SW 1271 (cell line): ENCODE measurements at places on chromosomes 4 and X.

- peak; percentile 21 for DNase-seq
Observed at GRCh38 chr4:61443813-61444510, 243.8 kb downstream of the ADGRL3 start.

GRCh38 chr4:24570172-24570571 lies 14.2 kb downstream of the DHX15 start:
- no peak for DNase-seq

- DNase-seq: no peak
Observed at GRCh38 chrX:56368962-56369361, 136.8 kb downstream of the KLF8 start.

GRCh38 chr4:85823295-85823694 lies 348.3 kb downstream of the ARHGAP24 start:
- no peak for DNase-seq

GRCh38 chr4:102825261-102826091 lies 1.9 kb downstream of the UBE2D3 start:
- peak; percentile 68 for DNase-seq

DNA sequence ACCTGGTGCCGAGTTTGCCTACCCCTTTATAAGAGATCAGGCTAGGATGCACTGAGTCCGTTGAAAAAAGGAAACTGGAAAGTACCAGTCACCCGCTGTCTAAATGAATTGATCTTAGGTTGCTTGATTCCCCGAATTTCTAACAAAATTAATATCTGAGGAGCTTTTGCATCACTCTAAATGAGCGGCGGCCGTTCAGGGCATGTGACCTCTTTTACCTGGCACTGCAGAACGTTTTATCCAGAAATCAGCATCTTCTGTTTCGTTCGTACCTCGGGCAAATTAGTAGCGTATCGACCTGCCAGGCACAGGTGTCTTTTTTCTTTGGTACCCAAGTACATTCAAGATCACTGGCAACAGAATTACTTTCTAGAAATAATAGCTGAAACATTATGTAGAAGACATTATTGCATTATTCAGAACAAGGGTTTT lies 876 bp downstream of the KLHL2 start:
- no peak for DNase-seq

DNA sequence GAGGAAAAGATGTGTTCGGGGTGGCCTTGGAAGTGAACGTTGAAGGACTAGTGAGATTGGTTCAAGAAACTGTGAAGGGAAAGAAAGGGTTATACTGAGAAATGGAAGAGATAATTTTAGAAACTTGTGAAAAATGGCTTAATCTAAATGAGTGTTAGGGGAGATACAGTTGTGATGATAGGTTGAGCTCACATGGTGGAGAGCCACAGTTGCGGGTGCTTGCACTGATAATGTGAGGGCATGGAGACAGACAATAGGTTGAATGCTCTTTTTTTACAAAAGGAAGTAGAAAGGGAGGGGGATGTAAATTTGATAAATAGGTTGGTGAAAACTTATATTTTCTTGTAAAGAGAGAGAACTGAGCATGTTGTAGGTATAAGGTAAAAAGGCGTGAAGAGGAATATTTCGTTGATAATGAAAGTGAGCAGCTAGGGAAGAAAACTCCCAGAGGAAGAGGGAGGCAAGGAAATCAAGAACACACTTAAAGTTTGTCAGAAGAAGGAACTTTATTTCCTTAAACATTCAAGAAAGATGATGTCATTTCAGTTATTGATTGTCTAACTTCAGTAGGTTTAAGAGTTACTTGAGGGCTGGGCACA lies 8.2 kb downstream of the AREG start:
- no peak for DNase-seq

- no peak for DNase-seq
Observed at GRCh38 chr4:76494871-76495590, 60.0 kb downstream of the SHROOM3 start.

- DNase-seq: no peak
Observed at GRCh38 chrX:118181030-118181429, 64.4 kb upstream of the KLHL13 start.

GRCh38 chrX:155188786-155189185 lies 27.5 kb upstream of the VBP1 start:
- no peak for DNase-seq

DNA sequence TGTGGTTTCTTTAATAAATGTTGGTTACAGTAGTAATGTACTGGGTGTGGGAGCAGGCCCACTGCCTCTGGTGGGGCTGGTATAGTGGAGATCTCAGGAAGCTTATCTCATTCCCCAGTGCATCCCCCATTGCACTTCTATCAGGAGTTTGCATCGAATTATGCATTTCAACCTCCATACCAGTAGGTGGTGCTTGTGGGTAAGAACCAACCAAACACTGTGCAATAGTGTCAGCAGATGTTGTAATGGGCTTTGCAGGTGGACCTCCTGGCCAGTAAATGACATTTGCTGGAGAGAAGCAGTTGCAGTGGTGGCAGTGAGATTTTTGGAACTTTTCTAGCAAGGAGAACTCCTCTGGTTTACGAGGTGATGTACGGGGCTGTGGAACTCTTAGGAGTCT lies 150.6 kb downstream of the POU3F4 start:
- DNase-seq: no peak

DNA sequence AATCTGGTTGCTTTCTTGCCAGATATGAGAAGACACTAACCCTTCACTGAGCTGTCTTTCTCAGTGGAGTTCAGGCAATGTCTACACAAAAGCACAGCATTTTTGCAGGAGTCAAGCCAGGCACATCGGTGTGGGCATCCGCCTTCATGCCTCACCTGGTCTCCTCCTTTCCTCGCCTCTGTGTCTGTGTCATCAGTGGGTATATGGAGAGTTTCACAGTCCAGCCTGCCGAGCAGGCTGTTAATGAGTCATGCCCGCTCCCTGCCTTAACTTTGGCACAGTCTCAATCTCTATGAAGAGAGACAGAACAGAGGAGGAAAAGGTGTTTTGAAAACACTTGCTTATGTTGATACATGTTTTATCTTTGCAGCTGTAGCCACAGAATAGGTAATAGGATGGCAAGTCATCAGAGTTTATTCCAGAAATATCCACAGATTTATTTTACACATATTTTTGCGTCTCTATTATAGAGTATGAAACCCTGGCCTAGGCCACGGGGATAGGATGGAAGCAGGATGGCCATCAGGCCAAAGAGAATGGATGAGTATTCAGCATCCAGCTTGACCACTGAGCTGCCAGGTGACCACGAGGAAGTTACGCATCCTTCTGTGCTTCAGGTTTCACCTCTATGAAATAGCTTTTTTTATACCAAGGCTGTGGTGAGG lies 32.8 kb upstream of the MAML3 start:
- no peak for DNase-seq

DNA sequence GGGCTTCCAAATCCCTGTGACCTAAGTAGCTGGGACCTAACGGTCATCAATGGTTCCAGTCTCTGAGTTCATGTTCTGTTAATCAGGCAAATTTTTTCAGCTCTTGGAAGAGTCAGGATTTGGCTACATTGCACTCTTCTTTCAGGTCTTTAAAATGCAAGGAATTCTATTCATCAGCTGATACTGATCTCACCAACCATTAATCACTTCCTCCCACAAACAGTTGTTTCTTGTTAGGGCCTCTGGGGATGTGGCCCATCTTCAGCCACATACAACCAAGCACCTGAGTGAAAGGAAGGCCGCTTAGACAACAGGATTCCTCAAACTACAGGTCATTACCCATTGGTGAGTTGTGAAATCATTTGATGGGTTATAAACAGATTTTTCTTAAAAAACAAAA lies 71.7 kb downstream of the FANCB start:
- DNase-seq: no peak

GRCh38 chr4:138555584-138555983 lies 313.4 kb upstream of the SLC7A11 start:
- no peak for DNase-seq

- DNase-seq: no peak
Observed at GRCh38 chrX:2342281-2342688, 158.5 kb downstream of the DHRSX start.

- no peak for DNase-seq
Observed at GRCh38 chr4:142064181-142064580, 427.8 kb downstream of the IL15 start.

- DNase-seq: no peak
Observed at GRCh38 chr4:122764071-122764820, 31.7 kb downstream of the BBS12 start.

DNA sequence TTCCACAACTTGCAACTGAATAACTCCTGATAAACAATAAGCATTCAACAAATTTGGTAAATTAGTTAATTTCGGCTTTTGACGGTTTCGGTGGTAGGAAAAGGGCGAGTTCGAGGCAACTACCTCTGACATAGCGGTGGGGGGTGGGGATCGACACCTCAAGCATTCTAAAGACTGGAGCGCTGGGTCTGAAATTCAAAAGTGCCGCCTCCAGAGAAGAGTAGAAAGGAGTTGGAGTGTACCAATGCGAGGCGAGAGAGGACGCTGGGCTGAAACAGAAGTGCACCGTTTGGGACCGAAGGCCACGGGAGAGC lies 725 bp downstream of the SMC1A start:
- no peak for DNase-seq

- DNase-seq: no peak
Observed at GRCh38 chrX:38055170-38055847, 49.0 kb downstream of the SYTL5 start.

DNA sequence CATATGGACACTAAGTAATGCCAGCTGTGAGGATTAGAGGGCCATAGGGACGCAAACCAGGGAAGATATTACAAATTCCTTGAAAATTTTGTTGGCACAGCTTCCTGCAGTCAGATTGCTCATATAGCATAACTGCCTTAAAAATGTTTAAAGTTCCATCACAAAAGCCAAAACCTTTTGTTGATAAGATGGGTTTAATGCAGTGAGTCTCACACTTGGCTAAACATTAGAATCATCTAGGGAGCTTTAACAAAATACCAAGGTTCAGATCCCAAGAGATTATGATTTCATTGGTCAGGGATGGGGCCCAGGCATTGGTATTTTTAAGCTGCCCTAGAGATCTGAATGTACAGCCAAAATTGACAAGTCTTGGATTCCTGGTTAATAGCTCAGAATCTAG lies 376.5 kb upstream of the MAD2L1 start:
- DNase-seq: no peak

DNA sequence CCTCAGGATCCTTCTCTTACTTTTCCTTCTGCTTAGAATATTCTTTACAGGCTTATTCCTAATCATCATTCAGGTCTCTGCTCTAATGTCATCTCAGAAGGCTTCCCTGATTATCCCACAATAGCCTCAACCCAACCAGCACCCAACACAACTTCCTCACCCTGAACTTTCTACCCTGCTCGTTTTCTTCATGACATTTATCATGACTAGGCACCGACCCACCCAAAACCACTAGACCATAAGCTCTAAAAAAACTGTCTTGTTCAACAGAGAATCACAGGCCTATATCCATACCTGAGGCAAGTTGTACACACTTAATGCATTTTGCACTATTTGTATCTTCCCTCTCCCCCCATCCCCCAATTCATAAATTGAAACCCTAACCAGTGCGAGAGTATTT lies 95.3 kb downstream of the SH3RF1 start:
- no peak for DNase-seq

DNA sequence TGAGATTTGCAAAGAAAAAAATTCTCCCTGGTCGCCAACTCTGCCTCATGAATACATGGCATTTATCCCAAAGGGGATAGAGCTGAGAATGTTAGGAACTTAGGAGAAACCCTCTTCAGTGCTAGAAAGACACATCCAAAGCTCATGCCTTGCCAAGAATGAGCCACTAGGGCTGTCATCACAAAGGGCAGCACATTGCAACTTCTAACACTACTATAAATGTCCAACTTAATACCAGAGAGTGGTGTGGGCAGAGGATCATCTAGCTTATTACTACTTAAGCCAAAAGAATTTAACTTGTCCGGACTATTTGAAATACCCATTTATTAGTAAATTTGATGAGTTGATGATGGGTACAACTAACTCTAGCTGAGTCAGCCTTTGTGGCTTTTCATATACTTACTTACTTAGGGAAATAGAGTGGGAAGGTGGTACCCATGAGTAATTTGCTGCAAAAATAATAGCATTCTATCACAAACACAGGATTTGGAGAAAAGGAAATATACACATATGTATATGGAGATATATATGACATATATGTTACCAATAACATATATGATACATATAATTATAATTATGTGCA lies 66.3 kb upstream of the GAB1 start:
- DNase-seq: no peak

- no peak for DNase-seq
Observed at GRCh38 chr4:173272996-173273395, 61.2 kb downstream of the HMGB2 start.

DNA sequence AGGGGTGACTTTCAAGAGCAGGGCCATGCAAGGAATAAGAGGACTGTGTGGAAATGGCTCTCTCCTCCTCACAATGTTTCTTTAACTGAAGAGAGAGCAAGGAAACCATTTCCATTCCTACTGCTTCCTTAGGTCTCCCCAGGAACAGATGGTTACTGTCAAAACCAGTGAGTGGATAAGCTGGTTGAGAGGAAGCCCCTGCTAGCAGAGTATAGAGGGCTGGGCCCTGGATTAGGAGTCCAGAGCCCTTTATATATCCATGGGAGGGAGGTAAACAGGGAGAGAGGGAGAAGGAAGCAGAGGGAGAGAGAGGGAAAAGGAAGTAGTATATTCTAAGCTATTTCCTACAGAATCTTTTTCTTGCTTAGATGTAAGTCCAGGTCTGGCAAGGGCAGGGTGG lies 43.8 kb upstream of the LAS1L start:
- no peak for DNase-seq

GRCh38 chr4:108043526-108043925 lies 53.8 kb downstream of the HADH start:
- DNase-seq: no peak

DNA sequence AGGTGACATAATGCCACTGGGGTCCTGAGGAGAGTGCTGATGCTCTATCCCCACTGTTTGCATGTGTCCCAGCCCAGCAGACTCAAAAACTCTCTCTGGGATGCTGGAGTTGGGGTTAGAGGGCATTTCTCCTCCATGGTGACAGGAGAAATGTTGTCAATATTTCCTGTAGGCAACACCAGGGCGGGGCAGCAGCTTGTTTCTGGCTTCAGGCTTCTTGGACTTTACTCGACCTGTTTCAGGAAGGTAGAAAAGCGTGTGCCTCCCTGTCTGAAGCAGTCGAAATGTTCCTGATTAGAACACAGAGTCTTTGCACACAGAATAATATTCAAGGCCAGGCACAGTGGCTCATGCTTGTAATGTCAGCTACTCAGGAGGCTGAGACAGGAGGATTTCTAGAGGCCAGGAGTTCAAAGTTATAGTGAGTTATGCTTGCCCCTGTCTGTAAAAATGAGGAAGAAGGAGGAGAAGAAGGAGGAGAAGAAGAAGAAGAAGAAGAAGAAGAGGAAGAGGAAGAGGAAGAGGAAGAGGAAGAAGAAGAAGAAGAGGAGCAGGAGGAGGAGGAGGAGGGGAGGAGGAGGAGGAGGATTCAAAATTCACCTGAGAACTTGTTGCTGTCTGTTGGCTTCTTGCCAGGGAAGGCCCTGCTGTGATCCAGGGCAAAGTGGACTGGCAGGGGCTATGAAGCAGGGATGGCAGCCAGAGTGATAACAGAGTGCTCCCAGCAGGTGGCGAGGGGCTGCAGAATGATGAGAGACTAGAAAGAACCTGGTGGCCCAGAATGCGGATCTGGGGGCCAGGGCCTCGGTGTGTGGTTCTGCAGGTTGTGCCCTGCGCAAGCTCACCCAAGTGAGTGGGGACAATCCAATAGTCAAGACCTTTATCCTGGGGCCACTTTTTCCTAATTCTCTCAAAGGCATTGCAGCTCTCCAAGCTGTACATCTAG lies 82.9 kb downstream of the RTL5 start:
- no peak for DNase-seq

GRCh38 chr4:53815281-53815680 lies 224.0 kb upstream of the LNX1 start:
- DNase-seq: no peak

- no peak for DNase-seq
Observed at GRCh38 chrX:46572340-46572936, 1.1 kb upstream of the CHST7 start.

GRCh38 chr4:159209249-159209648 lies 106.4 kb downstream of the RAPGEF2 start:
- no peak for DNase-seq
